Uterus (tissue), 4 donors: ENCODE measurements at places on chromosomes 13 and 19. TPM values are rescaled to one million over a fixed set of nuclear protein-coding genes. Genes with fewer than 3 reads are reported as not detected.

Gene TUBGCP3
- 50.0 TPM for total RNA-seq

Gene SRRM5
- not detected for total RNA-seq

Gene ZNF177
- 8.7 TPM for total RNA-seq

Gene SYNGR4
- total RNA-seq: not detected

Gene TUBA3C
- total RNA-seq: not detected

Gene KCNN1
- total RNA-seq: not detected

Gene CBARP
- 1.0 TPM for total RNA-seq

Gene ZNF574
- 12.0 TPM for total RNA-seq

Gene RRAS
- 28.4 TPM for total RNA-seq

Gene ATXN8OS
- not detected for total RNA-seq

- no peak for DNase-seq
Observed at GRCh38 chr13:51122868-51123566, 11.9 kb upstream of the C13orf42 start.

- no peak for DNase-seq
Observed at GRCh38 chr19:51594774-51595109, 23.7 kb downstream of the ZNF175 start.

DNA sequence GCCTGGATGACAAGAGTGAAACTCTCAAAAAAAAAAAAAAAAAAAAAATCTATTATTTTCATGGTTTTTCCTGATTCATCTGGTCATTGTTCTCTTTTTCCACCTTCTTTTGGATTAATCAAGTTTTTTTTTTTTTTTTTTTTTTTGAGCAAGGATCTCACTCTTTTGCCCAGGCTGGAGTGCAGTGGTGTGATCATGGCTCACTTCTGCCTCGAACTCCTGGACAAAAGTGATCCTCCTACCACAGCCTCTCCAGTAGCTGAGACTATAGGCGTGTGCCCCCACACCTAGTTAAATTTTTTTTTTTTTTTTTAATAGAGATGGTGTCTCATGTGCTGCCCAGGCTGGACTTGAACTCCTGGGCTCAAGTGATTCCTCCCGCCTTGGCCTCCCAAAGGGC lies 27.7 kb downstream of the BLOC1S3 start:
- no peak for DNase-seq

DNA sequence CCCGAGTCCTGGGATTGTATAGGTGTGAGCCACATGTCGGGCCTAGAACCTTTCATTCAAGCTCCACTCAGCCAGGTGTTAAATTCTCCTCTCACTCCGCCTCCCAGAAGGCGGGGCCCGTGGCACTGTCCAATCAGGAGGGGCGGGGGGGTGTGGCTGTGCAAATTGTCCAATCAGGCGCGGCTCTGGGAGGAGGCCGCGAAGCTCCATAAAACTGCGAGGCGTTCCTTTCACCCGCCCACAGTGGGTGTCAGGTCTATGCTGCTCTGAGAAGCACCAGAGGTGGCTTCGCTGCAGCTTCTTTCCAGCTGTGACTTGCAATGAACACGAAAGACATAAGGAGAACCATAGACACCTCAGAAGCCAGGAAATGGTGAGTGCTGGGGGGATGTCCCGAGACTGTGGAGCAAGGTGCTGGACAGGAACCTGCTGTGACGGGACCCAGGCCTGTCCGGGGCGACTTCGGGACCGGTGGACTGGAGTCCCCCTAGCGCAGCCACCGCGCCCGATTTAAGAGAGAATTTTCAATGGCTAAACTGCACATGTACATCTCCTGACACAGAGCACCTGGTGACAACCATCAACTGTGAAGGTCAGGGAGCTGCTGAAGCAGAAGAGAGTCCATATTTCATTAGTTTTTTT lies 3.0 kb upstream of the ZNF136 start:
- no peak for DNase-seq

DNA sequence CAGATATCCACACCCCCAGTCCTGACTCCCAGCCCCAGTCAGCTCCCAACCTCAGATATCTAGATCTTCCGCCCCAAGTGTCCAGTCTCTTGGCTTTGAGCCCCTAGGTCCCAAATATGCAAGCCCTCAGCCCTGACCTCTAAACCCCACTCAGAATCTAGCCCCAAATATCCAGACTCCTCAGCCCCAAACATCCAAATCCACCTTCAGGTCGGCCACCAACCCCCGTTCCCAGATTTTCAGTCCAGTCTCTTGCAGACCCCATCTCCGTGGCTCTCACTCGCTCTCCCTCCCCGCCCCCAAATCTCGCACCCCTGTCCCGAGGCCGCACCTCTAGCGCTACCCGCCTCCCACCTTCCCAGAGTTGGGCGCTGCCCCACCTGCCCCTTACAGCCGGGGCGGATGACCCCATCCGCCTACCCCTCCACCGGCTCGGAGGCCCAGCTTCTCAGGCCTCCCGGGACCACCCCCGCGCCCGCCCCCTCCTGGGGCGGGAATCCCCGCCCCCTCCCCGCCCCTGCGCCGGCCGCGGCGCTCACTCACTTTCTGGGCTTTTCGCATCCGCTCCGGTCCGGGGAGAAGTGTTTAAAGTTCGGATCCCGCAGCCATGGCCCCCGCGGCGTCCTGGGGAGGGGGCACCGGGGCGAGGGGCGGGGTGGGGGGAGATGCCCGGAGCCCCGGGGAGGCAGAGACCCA lies 604 bp downstream of the ERFL start:
- no peak for DNase-seq

- no peak for DNase-seq
Observed at GRCh38 chr13:81395368-81395767, 1054.4 kb upstream of the SPRY2 start.

DNA sequence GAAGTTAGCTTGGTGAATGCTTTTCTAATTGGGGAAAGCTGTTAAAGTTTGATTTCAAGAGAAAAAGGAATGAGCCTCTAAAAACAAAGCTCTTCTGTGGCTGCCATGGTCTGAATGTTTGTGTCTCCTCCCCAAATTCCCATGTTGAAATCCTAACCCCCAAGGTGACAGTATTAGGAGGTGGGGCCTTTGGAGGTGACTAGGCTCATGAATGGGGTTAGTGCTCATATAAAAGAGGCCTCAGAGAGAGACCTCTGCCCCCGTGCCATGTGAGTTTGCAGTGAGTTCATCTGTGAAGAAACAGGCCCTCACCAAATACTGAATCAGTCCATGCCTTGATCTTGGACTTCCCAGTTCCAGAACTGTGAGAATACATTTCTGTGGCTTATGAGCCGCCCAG lies 56.5 kb downstream of the ARHGEF7 start:
- DNase-seq: no peak

DNA sequence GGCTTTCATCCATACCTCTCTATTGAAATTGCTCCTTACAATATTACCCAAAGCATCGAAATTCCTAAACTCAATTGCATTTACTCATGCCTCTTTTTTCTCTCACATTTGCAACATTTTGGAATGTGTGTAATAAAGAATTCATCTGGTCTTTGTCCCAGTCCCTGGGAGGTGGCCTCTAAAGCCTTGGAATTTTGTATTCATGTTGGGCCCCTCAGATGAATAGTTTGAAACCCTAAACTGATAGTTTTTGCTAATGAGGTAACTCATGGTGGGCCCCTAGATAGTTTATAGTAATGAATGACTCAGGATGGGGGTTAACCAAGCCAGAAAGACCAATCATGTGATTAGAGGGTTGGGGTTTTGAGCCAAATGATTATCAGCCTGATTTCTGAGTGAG lies 490.4 kb downstream of the DIAPH3 start:
- no peak for DNase-seq

- DNase-seq: no peak
Observed at GRCh38 chr19:34310494-34310981, 54.5 kb upstream of the GPI start.

DNA sequence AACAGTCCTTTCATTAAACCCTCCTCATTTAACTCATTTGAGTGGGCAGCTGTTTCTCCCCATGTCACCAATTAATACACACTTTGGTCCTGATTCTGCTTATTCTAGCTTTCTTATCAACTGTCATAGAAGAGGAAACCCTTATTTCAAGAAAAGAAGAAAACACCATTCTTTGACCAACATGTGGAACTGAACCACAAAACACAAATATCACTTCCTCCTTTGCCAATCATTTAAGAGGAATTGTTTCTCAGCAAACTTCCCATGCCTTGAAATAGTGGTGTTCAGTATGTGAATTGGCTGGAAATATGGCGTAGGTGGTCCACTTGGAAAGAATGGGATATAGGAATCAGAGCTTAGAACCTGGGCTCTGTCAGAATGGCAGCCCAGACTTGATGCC lies 20.4 kb downstream of the MBD3L2B start:
- no peak for DNase-seq

DNA sequence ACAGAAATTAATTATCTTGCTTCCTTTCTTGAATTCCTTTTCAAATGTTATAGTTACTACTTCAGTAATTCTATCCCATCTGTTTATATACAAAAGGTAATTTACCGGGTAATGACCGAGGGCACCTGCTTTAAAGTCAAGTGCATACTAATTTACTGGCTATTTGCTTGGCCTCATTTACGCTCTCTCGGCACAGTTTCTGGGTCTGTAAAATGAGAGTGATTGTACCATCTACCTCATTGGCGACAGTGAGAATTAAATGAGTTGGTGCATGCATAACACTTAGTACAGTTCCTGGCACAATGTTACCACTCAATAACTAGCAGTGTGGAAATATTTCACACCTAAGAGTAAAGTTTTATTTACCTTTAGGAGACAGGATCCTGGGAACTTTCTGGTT lies 111.6 kb downstream of the GGACT start:
- DNase-seq: no peak

DNA sequence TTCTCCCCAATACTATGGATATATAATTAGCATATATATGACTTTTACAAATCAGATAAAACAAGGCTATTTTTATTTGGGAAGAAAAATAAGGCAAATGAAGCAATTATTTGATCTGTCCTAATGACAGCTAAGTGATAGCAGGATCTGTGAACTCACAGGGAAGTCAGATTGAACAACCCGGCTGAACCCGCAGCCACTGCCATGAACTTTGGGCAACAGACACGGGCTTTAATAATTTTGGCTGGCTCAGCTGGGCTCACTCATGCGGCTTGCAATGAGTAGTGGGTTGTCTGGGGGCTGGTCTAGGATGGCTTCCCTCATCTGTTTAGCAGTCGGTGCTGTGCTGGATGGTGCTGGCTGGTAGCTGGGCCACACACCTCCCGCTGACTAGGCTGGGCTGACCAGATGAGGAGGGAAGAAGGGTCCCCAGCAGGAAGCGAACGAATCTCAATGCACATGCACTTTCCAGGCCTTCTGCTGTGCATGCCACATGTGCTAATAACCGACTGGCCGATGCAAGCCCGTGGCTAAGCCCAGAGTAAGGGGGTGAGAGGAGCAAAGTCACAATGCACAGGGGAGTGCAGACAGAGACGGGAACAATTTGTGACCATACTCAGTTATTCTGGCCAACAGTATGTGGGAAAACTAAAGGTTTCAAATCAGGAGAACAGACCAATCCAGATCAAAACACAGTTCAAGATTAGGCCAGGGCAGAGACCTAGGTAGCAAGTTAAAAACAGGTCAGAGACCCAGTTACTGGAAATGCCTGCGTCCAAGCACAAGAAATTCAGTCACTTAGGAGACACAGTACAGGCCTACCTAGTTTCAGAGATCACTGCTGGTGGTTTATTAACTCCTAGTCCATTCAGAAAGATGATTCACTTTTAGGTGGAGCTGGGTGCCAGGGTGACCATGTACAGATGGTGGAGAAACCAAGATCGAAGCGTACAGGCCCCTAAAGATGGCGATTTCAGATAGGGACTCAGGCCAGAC lies 22.3 kb downstream of the CRYL1 start:
- no peak for DNase-seq

- DNase-seq: no peak
Observed at GRCh38 chr13:34414616-34415015, 527.5 kb upstream of the NBEA start.

DNA sequence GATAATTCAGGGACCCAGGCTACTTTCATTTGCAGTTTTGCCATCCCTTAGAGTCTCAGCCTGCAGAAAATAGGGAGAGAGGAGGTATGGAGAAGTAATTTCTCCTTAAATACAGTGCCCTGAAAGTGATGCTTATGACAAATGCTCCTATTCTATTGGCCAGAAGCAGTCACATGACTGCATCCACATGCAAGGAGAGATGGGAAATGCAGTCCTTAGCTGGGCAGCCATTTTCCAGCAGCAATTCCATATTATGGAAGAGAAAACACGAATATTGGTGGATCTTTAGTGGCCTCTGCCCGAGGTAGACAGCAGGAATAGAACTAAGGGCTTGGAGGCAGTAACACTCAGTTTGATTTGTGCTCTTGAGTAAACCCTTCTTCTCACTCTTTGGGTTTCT lies 39.4 kb downstream of the VAV1 start:
- DNase-seq: no peak

DNA sequence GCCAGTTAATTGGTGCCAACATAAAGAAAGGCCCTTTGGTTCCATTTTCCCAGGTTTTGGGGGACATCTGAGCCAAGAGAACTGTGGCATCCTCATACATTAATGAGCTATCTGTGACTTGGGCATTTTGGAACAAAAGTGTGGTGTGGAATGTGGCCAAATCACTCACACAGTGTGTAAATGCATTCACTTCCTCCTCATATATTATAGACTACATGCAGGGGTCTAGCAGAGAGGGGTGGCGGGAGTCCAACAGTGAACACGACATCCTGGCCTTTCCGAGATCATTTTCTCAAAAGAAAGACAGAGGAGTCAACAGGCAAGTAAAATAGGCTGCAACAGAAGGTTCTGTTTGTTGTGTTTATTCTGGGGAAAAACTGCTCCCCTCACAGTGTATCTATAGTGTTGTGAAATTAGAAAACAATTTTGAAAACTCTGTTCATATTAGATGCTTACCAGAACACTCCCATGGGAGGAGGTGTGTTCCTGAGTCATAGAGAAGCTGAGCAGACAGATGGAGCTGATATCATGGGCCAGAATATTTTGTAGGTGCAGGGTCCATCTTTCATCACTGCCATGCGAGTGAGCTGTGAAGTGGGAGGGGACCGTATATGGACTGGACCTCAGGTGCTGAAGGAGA lies 36.9 kb downstream of the PABPC3 start:
- DNase-seq: no peak

DNA sequence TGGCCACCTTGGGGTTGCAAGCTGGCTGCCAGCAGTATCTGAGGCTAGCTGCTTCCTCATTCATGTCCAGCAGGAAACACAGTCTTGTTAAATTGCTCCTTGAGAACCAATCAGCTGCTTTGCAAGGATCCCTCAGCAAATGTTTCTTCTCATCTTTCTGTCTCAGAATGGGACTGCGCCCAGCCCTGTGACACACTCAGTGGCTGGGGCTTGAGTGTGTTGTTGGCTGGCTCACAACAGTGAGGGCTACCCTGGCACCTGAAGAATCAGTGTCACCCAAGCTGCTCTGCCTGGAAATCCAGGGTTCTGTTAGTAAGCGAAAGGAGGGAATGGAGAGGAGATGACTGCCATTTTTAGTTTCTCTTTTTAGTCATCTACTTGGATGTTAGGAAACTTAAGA lies 317.2 kb downstream of the DCT start:
- no peak for DNase-seq

GRCh38 chr13:29160862-29161261 lies 340.7 kb downstream of the MTUS2 start:
- no peak for DNase-seq

DNA sequence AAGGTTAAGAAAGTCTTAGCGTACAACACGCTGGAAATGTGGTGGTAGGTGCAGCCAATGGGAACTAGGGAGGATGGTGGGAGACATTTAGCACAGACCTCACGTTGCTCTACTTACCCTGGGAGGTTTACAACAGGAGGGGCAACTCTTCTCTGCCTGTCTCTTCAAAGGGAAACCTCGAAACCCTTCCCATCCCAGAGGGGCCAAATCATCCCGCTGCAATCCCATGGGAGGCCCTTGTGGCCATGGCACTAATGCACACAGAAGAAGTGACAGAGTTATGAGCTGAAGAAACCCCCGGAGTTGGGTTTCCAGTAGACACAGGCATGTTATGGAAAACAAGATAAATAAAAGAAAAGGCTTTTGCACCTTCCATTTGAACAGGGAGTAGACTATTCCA lies 35.6 kb downstream of the SHISA2 start:
- no peak for DNase-seq
